ENCODE measurements at places on chromosomes 13 and 19.

DNA sequence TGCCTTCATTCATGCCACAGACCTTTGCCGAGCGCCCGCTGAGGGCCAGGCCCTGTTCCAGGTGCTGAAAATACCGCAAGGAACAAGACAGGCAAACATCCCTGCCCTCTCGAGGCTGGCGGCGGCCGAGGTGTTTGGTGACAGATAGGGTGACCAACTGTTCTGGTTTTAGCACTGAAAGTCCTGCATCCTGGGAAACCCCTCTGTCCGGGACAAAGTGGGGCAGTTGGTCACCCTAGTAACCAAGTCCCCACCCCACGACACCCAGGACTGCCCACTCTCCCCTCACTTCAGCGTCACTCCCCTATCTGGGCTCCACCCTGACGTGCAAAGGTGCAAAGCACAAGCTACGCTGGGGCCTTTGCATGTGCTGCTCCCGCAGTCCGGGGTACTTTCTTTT, 17.3 kb downstream of the ZBTB7A start:
- DNase-seq = no peak

DNA sequence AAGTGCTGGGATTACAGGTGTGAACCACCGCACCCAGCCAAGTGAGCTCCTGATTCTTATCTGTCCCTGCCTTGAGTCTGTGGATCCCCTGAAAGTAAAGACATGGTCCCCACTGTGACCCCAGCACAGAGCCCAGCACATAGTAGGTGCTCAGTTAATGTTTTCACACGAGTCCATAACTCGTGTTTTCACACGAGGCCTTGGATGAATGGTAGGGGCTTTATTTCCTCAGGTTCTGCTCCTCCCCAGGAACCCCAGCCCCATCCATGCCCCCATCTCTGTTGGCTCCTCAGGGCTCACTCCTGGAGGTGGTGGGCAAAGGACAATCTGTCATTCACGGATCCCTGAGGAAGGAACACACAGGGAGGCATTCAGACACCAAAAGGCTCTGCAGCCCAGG, 23.6 kb upstream of the PDE4C start:
- no peak for DNase-seq

DNA sequence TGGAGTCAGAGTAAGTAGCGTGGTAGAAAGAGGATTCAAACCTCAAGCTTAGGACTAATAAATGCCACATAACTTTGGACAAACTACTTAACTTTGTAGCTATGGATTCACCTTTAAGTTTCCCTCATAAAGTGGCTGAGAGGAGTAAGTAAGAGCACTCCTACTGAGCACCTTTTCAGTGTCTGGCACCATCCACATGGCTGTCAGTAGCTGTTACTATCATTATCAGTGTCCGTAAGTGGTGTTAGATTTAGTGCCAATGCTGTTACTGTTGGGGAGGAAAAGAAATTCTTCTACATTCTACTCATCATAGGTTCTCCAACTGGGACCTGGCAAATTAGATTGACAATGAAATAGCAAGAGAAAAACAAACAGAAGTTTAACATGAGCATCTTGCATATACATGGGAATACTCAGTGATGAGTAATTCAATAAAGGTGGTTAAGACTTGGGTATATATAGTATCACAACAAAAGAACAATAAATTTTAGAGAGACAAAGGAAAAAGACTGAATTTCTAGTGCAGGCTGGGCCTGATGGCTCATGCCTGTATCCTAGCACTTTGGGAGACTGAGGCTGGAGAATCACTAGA, 165.6 kb upstream of the NBEA start:
- DNase-seq = no peak

GRCh38 chr19:35021016-35021415, 9.3 kb upstream of the SCN1B start:
- DNase-seq = no peak
